ENCODE measurements at places on chromosomes 6 and 20.

DNA sequence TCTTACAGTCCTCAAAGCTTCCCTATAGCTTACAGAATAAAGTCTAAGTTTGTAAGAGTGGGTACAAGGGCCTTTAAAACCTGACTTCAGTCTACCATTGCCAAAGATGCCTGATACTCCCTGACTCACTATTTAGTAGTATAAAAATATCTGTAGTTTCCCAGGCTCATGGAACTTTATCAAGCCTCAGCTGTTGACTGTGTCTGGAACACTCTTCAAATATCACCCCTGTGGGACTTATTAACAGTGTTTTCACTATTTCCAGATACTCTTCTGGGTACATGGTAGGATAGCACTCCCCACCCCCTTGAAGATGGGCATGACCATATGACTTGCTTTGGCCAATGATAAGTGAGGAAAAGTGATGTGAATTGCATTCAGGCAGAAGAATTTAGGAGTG, 105.3 kb upstream of the TENT5A start:
- no peak for DNase-seq

GRCh38 chr20:2364044-2364443, 16.7 kb upstream of the TGM6 start:
- no peak for DNase-seq

- DNase-seq = no peak
Observed at GRCh38 chr6:111338843-111339242, 144.2 kb downstream of the REV3L start.

DNA sequence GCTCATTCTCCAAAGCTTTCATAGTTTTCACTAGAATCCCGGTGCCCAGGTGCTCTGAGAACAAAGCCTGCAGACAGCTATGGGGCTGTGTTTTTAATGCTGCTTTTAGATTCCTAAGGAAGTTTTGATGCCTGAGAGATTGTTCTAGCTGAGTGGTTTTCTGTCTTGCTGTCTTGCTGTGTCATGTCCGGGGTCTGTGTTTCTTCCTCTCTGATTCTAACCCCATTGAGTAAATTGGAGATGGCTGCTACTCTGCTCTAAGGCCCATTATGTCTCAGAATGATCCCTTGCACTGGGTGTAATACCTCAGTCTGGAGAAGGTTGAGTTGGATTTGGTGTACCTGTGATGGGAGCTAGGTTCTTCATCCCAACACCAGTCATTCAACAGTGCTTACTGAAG, 63.4 kb downstream of the ARID1B start:
- DNase-seq = no peak

DNA sequence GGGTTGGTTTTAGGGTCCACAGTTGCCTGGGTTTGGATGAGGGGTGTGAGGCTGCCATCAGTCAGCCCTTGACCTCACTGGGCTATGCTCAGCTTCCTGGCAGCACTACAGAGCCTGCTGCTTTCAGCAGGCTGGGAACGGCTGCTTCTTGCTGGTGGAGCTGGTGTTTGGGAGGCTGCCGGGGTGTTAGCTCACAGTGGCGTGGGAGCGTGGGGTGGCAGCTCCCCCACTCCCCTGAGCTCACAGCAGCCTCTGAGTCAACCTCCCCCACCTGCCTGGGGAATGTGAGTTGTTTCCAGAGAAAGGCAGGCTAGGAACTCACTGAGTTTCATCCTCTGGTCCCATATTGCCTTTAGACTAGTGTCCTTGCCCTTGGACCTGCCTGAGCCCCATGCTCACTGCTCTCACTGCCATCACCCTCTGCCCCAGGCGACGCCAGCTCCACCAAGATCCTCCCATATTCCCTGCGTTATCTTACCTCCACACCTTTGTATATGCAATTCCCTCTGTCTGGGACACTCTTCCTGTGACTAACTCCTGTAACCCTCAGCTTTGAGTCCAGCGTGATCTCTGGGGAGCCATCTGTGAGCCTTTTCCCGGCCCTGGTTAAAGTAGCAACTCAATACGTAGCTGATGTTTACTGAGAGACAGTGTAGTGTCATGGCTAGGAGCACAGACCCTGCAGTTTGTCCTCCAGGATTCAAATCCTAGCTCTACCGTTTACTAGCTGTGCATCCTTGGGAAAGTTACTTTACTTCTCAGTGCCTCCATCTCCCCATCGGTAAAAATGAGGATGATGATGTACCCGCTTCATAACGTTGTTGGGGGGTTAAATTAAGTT, 34.8 kb downstream of the PPP1R16B start:
- DNase-seq = peak; percentile 83

GRCh38 chr20:60177080-60177479, 218.9 kb downstream of the CDH26 start:
- no peak for DNase-seq

DNA sequence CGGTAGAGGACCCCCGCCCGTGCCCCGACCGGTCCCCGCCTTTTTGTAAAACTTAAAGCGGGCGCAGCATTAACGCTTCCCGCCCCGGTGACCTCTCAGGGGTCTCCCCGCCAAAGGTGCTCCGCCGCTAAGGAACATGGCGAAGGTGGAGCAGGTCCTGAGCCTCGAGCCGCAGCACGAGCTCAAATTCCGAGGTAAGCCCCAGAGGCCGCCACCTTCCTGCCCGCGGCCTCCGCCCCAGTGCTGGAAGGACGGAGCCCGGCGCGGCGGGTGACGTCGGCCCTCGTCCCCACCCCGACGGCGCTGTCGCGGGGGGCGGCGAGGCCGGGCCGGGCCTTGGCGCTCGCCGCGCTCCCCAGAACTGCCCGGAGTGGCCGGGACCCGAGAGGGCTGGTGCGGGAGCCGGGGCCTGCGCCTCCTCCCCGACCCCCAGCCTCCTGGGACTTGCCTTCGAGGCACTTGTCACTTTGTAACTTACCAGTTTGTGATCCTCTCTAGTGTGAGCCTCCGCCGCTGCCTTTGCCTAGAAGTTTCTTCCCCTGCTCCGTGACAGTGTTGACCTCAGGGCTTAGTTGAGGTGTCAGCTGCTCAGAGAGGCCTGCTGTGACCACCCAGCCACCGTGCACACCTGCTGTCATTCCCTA, 417 bp downstream of the VAPB start:
- no peak for DNase-seq

DNA sequence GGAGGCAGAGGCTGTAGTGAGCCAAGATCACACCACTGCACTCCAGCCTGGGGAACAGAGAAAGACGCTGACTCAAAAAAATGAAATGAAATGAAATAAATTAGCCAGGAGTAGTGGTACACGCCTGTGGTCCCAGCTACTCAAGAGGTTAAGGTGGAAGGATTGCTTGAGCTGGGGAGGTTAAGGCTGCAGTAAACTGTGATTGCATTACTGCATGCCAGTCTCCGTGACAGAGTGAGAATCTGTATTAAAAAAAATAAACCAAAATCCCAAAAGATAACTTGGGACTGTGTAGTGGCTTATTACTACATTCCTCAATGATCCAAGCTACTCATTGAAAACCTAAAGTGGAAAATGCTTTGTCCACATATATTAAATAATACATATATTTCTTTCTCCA, 87.0 kb downstream of the SGK1 start:
- no peak for DNase-seq

- DNase-seq = no peak
Observed at GRCh38 chr6:53802582-53802981, 7.8 kb downstream of the LRRC1 start.

- no peak for DNase-seq
Observed at GRCh38 chr20:56060486-56060885, 55.2 kb upstream of the CBLN4 start.

GRCh38 chr20:43893930-43894329, 20.7 kb upstream of the TOX2 start:
- no peak for DNase-seq

DNA sequence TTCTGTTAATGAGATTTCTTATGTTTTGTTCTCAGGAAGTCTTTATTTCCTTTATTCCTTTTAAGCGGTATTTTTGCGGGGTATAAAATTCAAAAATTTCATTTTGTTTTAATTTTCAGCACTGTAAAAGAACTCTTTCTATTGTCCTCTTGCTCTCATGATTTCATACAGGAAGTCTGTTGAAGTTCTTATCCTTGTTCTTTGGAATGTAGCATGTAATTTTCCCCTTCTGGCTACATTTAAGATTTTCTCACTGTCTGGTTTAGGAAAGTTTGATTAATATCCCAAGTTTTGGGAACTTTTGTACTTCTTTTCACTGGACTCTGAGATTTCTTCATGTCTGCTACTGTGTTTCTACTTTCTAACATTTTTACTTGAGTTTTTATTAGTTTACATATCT, 581.4 kb upstream of the GJE1 start:
- DNase-seq = no peak

- no peak for DNase-seq
Observed at GRCh38 chr6:167746975-167747374, 79.7 kb upstream of the AFDN start.

- DNase-seq = no peak
Observed at GRCh38 chr6:158293122-158293521, 19.1 kb upstream of the TULP4 start.

- DNase-seq = no peak
Observed at GRCh38 chr6:125097186-125097585, 56.4 kb upstream of the TPD52L1 start.

DNA sequence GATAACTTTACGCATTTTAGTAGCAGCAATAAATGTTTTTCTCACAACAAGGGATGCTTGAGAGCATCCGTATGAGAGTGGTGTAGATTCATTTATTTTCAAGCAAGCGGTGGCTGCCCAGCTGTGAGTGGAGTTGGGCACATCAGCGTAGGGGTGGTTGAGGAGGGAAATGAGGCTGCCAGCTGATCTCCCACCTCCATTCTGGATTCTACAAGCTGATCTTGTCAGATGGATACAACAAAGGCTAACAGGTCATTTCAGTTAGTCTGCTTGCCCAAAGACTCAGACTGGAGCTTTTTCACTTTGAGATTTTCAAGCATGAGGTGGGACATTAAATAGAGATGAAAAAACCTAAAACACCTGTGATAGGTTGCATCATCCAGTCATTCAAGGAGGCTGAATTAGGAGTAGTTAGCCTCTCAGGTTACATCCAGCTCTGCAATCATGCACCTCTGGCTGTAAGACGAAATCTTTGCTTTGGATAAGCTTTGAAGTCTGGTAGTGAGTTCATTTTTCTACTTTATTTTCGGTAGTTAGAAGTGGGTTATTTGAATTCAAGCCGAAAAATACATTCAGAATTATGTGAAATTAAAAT, 1.9 kb upstream of the BACH2 start:
- DNase-seq = no peak

GRCh38 chr6:105935416-105935815, 150.7 kb upstream of the PRDM1 start:
- DNase-seq = no peak

DNA sequence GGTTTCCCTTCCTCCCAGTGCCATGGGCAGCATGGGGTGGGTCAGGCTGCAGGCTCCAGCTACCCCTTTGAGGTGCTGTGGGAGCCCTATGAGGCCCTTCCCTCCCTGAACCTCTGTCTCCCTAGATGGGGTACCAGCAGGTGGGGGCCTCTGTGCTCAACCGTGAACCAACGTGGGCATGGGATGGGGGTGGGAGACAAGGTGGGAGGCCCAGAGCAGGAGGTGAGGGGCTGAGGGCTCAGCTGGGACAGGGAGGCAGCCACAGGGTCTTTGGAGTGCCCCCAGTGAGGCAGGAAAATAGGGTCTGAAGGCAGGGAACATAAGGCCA, 33.3 kb downstream of the SUN5 start:
- no peak for DNase-seq

GRCh38 chr6:37302086-37302686, 44.2 kb upstream of the TMEM217 start:
- DNase-seq = no peak

- no peak for DNase-seq
Observed at GRCh38 chr6:72636786-72637185, 14.9 kb downstream of the KCNQ5 start.

GRCh38 chr6:5537967-5538366, 276.7 kb downstream of the FARS2 start:
- no peak for DNase-seq

DNA sequence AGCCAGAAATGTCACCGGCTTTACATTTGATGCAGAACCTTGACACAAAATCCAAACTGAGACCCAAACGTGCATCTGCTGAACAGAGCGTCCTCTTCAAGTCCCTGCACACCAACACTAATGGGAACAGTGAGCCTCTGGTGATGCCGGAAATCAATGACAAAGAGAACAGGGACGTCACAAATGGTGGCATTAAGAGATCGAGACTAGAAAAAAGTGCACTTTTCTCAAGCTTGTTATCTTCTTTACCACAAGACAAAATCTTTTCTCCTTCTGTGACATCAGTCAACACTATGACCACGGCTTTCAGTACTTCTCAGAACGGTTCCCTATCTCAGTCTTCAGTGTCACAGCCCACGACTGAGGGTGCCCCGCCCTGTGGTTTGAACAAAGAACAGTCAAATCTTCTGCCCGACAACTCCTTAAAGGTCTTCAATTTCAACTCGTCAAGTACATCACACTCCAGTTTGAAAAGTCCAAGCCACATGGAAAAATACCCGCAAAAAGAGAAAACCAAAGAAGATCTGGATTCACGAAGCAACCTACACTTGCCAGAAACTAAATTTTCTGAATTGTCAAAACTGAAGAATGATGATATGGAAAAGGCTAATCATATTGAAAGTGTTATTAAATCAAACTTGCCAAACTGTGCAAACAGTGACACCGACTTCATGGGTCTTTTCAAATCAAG, 108.4 kb downstream of the RTN4IP1 start:
- peak; percentile 92 for DNase-seq

- DNase-seq = no peak
Observed at GRCh38 chr6:104908888-104909525, 47.9 kb upstream of the LIN28B start.

GRCh38 chr6:165178056-165178455, 131.3 kb downstream of the C6orf118 start:
- DNase-seq = no peak

DNA sequence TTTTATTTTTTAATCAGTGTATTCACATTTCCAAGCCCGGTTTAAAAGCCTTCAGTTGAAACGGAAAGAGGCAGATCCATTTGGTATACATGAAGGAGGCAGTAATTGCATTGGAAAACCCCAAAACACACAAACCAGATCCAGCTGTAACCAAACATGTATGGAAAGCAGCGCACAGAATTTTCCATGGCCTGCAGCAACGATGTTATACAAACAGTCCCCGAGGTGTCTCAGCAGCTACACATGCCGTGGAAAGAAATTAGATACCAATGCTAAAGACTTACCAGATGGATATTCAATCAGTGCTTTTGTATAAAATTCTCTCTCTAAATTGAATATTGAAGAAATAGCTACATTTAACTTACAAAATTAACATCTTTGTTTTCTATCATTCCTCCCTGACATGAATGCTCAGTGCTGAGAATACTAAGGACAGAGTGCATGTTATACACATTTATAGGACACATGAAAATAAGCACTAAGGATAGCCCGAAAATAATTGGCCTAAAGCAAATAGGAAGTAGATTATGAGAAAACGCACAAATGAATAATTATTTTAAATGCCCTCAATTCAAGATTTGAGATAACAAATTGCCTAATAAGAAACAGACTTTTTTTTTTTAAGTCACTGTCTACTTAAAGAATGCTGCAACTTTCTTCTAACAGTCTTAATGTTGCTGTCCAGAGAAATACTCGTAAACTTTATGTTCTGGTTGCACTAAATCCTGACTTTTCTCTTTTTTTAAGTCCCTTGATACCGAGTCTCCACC, 713.1 kb downstream of the HDGFL1 start:
- no peak for DNase-seq
